ENCODE measurements at places on chromosomes 2 and 18.

GRCh38 chr2:155377266-155377680, 678.8 kb downstream of the KCNJ3 start:
- no peak for DNase-seq

- DNase-seq, result no peak
Measured at GRCh38 chr2:142140434-142140845, 9.6 kb upstream of the LRP1B start.

DNA sequence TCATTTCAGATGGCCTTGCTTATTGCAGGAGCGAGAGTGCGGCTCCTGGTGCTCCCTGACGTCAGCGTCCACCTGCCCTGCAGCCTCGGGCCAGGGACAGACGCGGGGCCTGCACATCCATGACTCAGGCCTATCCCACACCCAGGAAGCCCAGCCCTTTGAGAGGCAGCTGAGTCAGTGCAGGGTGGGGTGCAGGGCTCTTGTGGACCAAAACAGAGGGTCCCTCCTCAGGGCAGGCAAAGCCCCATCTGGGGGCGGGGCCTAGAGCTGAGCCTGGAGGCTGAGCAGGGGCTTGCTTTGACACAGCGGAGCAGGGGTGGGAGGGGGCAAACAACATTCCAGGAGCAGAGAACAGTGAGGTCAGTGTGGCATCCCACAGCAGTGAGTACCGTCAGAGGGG, 7.7 kb upstream of the ARHGEF4 start:
- no peak for DNase-seq

DNA sequence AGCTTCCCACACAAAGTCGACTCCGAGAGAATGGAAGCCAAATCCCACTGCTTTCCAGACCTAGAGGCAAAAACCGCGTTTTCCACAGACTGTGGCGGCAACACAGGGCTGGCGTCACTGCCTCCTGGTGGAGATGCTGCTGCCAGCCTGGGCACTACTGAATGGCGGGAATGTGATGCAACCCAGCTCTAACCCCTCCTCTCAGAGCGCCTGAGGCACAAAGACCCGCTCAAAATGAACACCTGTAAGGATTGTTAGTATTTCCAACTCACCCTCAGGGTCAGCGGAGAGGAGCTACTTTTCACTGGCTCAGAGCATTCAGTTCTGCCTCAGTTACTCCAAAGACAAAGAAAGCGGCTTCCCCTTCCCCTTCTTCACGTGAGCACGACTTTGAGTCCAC, 548.0 kb upstream of the SALL3 start:
- no peak for DNase-seq

DNA sequence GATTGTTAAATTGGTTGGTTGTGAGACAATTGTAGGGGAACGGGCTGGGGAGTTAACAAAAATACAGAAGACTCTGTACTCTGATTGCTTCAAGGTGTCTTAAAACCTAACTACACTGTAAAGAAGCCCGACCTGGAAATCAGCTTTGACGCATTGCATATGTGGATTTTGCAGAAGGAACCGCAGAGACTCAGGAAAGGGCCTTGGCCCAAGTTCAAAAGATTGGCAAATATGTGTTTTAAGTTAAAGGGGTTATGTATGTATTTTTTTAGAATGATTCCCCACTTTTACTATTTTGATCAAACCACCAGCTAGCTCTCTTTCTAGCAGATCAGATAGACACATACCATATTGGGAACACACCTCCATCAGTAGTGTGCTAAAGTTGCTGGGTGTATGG, 18.0 kb upstream of the EDAR start:
- no peak for DNase-seq

DNA sequence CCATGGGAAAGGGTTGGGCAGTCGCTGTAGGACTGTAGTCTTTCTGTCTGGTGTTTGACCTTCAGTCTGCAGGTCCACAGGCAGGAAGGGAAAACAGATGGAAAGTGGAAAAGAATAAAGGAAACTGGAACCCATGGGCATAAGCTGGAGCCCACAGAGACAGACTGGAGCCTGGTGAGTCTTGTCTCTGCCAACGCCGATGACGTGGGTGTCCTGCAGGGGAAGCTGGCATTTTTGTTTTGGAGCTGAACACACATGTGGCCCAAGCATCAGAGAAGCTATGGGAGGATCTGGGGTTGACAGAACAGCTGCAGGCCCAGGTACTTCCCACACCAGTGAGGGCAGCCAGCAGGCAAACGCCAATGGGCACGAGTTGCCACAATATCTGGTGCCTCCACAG, 28.2 kb upstream of the SOCS6 start:
- no peak for DNase-seq

GRCh38 chr2:235502336-235502735, 8.5 kb downstream of the AGAP1 start:
- no peak for DNase-seq

- DNase-seq, result no peak
Measured at GRCh38 chr2:194618432-194618831, 1038.6 kb upstream of the SLC39A10 start.

DNA sequence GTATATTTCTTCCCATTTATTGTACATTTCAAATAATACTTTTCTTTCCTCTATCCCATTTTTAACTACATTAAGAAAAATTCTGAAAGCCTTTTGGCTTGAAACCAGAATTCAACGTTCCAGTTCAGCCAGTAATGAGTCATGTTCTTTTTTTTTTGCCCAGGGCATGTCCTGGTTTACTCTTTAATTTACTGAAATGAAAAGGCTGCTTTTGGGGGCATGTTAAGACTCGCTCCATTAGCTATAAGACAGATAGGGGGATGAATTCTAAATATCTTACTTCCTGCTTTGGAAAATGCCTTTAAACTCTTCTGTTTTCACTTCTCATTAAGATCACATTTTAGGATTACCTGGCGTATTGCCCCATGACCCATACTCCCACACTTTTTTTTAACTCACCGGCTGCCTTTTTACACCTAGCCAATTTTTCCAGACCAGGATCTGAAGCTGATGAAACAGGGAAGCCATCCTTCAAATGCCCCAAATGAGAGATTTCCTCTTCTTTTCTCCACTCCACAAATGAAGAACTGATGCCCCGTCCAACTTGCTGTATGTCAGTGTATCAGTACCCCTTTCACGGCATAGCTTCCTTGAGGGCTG, 585 bp downstream of the ABCA12 start:
- DNase-seq, result no peak

DNA sequence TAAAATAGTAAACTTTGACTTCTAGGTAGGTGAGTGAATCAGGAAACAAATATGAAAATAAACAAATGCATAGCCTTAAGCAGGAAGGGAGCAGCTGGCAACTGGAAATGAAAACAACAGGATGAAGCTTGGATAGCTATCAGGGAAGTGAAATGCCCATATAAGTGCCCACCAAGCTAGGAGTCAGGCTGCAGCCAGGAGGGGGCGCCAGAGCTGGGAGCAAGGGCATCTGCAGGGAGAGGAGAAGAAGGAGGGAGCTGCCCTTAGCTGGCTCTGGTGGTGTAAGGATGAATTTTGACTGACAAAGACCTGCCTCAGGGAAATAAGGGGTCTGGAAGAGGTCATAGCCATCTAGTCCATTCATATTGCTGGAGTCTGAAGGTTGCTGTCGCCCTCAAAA, 298.3 kb downstream of the TDRD15 start:
- no peak for DNase-seq

GRCh38 chr2:232668805-232669444, 28.2 kb upstream of the GIGYF2 start:
- no peak for DNase-seq

- DNase-seq, result no peak
Measured at GRCh38 chr2:219480004-219480403, 18.7 kb upstream of the GMPPA start.

- no peak for DNase-seq
Measured at GRCh38 chr2:165827016-165827920, 33.2 kb upstream of the GALNT3 start.

DNA sequence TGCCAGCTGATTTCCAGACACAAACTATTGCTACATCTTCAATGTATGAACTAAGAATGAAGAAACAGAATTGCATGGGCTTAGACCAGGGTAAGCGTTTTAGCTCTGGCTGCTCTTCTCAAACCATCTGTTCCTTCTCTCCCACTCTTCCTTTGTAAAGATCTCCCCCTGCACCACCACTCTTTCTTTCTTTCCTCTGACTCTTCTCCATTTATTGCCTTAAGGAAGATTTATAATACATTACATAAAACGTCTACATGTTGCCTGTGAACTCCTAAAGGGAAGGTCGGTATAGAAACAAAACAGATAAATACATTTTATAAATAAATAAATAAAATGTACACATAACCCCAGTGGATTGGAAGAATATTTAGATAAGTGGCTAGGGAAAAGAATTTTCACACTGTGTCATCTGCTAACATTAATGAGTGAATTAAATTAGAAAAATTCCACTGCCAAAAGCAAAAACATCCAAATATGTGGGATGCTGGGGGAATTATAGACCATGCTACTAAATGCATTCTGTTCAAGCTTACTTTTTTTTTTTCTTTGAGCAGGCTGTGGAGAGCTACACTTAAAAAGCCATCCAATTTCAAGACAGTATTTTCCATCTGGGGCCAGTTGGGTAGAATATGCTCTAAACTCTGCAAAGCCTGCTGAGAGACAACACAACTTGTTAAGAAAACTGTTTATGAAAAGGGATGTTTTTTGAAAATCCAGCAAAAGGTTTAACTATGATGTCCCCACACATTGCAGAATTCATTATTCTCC, 41.5 kb downstream of the NCKAP5 start:
- no peak for DNase-seq

Data from activated CD8-positive, alpha-beta memory T cell treated with anti-CD3 and anti-CD28 coated beads for 4 hours (primary cell).